Aorta (tissue), 5 donors: ENCODE measurements at places on chromosomes 5 and 9. TPM values are rescaled to one million over a fixed set of nuclear protein-coding genes. Genes with fewer than 3 reads are reported as not detected.

Gene BTNL8
- total RNA-seq: 0.30 TPM

Gene PCDH1
- 41.9 TPM for total RNA-seq

Gene CFAP90
- not detected for total RNA-seq

Gene CCDC69
- 51.9 TPM for total RNA-seq

Gene CDX1
- total RNA-seq: not detected

DNA sequence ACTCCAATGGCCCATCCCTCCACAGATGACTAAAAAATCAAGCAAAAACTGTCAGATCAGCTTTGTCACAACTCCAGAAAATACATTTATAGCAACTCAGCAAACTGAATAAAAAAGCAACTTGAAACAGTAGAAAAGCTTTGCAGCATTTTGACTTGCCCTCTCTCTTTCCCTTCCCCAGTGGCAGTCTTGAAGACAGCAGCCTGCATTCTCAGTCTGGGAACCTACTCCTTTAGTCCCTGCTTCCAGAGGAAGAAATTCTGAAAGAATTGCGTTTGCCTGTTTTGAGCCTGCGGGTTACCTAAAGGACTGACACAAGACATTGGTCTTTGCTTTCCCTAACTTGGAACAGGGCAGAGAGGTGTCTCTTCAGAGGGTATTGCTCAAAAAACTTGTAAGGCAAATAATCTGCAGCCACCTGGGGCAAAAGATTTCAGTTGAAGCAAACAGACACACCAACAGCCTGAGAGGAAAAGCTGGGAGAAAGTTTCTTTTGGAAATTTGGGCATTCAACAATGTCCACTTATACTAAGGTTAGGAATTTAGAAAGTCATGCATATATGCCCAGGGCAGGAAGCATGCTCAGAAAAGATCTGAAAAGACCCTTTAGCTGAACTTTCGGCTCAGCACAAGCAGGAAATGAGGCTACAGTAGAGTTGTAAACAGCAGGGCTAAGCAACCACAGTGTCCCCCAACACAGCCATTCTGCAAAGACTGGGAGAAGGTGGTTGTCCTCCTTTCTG is 15.2 kb upstream of the SLC35D2 start:
- DNase-seq: no peak
- H3K36me3 ChIP-seq: no peaks in the 10 kb centered on the region
- H3K27me3 ChIP-seq: no peaks in the 10 kb centered on the region
- no peak overlapping the region for H3K4me3 ChIP-seq

DNA sequence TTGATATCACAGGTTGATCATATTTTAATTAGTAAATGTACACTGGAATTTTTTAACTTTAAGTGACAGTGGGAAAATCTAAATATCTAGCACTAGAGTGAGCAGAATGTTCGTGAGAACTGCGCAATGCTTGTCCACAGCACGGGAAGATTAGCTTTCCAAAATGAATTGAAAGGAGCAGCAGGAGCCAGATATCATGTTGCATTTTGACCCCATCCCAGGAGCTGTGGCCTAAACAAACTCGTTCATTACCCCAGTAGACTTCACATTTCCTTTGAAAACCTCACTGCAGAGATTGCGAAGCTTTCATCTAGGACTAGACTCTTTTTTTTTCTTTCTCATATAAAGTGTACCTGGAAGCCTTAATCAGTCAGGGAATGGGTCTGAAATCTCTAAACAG is 525.8 kb downstream of the CTNND2 start:
- no peaks in the 10 kb centered on the region for H3K4me1 ChIP-seq
- no peak overlapping the region for H3K27ac ChIP-seq
- no peaks in the 10 kb centered on the region for H3K36me3 ChIP-seq
- no peak overlapping the region for H3K4me3 ChIP-seq

- H3K4me3 ChIP-seq: no peak overlapping the region
- H3K36me3 ChIP-seq: no peaks in the 10 kb centered on the region
- no peaks in the 10 kb centered on the region for H3K4me1 ChIP-seq
- no peaks in the 10 kb centered on the region for H3K27me3 ChIP-seq
- no peak for DNase-seq
Observed at GRCh38 chr9:117815315-117815714, 111.1 kb downstream of the TLR4 start.

- H3K4me1 ChIP-seq: no peaks in the 10 kb centered on the region
- H3K27me3 ChIP-seq: no peaks in the 10 kb centered on the region
- H3K36me3 ChIP-seq: no peaks in the 10 kb centered on the region
- DNase-seq: no peak
Observed at GRCh38 chr5:163807781-163808180, 302.4 kb downstream of the MAT2B start.
